ENCODE measurements at places on chromosomes 7 and 10.

DNA sequence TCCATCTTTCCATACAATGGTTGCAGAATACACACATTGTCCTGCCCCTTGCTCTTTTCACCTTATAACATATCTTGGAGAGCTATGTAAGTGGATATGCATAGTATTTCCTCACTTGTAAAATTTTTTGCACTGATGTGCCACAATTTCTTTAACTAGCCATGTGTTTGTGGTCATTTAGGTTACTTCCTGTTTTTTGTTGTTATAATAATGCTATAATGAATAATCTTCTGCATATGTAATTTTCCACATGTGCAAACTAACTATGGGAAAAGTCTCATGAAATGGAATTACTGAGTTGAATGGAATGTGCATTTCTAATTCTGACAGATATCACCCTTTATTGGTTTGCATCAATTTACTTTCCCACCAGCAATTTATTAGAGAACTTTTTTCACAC is 2.8 kb downstream of the TAS2R41 start:
- no peak for DNase-seq

GRCh38 chr10:100504096-100504495 is 15.6 kb downstream of the SEC31B start:
- DNase-seq = no peak

- DNase-seq = no peak
Observed at GRCh38 chr7:90485734-90486316, 16.4 kb downstream of the PTTG1IP2 start.

- no peak for DNase-seq
Observed at GRCh38 chr10:104589871-104590270, 51.2 kb upstream of the SORCS3 start.

DNA sequence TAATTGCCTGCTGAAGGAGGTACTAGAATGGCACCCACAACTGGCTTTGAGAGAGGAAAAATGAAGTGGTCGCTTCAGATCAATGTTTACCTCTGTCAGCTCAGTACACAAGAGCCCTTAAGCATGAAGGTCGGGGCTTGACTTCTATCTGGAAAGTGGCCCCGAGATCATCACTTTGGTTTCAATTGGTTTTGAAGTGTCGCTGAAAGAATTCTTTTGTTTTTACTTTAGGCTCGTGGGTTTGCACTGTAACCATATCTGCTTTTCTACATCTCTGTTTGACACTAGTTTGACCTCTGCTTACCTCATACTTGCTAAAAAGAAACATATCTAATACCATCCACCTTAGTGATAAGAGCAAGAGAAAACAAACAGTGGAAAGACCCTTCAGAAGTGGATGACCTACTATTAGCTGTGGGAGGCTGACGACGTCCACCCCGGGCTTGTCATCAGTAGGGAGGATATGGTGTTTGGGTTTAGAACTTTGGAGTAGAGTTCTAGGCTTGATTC is 361.8 kb downstream of the GATA3 start:
- peak; percentile 4 for DNase-seq
